ENCODE measurements at places on chromosomes 13 and 19.

- no peak for DNase-seq
These were observed 70.4 kb downstream of the TSHZ3 start for GRCh38 chr19:31278555-31279435.

GRCh38 chr13:70788074-70788473 lies 679.8 kb upstream of the KLHL1 start:
- no peak for DNase-seq

- no peak for DNase-seq
These were observed 12.2 kb downstream of the SMAD9 start for GRCh38 chr13:36907821-36908220.

- DNase-seq = no peak
These were observed 250.2 kb upstream of the MIR17HG start for GRCh38 chr13:91097269-91097668.

DNA sequence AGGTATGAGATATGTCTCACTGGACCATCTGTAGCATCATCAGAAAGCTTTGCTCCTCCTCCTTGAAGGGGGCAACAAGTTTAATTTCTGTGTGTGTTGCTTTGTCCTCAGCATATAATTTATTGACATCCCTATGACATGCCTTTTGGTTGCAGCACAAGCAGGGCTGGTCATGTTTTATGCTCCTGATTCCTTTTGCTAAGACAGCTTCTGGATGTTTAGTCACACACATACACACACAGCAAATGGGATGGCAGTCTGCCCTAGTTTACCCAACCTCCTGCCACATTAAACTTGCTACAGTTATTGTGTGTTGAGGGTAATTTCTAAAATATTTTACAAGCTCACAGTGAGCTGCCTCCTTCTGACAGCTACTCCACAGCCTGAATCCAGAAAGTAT lies 217.9 kb upstream of the RXFP2 start:
- DNase-seq = no peak

DNA sequence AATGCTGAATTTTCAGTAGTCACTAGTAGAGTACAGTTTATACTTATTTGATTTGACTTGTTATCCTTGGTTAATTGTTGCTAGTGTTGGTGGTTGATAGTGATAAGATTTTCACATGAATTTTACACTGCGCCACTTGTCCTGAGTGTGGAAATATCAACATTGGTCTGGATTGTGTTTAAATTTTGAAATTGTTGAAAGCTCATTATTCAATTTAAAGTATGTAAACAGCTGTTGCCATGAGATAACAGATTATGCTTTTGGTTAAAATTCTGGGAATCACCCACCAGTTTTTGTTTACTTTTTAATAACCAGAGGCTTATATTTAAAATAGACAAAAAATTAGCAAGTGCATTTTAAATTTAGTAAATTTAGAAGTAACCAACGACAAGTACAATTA lies 12.3 kb upstream of the TNFSF13B start:
- DNase-seq = no peak

GRCh38 chr19:47699360-47699917 lies 13.8 kb upstream of the EHD2 start:
- DNase-seq = no peak

DNA sequence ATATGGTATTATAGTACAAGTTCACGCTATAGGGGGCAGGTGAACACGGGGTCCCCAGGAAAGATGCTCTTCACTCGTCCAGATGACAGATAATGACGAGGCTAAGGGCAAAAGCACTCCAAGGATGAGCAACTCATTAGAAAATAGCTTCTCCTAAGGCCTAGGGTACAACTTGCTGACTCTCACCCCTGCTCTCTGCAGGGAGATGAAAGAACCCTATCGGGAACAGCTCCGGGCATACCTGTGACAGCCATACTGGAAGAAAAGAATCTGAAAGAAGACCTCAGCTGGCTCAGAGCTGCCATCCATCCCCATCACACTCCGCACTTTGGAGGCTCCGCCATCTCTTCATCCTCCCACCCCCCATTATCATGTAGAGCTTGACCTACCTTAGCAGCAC lies 17.5 kb upstream of the HSPH1 start:
- no peak for DNase-seq

Measured in fibroblast of skin of right biceps (primary cell).